Fibroblast of skin of right quadriceps (primary cell): ENCODE measurements at places on chromosomes 3 and 15.

- DNase-seq: no peak
Observed at GRCh38 chr3:17194116-17194515, 309.4 kb downstream of the PLCL2 start.

DNA sequence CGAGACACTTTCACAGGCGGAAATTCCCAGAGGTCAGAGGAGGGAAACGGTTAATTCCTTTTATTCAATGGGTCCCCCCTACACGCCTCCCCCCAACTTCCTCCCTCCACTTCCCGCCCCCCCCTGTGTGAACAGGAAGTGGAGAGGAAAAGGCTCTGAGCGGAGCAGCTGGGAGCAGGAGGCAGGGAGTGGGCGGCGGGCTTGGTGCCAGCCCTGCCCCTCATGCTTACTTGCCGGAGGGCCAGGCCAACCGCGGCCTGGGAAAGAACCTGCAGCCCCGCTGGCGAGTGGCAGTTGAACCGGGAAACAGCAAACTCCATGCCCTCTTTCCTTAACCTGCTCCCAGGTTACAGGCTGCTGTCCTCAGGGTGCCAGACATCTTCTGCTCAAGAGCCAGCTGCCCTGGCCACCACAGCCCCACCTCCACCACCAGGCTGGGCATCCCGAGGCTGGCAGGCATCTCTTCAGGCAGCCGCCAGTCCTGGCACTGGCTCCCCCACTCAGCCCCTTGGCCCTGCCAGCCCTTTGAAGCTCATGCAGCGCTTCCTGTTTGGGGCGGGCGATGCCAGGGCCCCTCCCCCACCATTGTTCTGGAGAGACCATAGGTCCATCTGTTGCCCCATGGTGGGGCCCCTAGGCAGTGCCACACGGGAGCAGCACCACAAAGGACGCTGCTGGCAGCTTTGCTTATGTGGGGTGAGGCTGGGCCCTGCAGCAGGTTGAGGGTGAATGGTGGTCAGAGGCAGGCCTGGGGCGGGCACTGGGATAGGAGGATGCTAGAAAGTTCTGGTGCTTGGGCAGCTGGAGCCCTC lies 12.9 kb downstream of the VPS18 start:
- no peak for DNase-seq

GRCh38 chr3:116423374-116423773 lies 21.9 kb downstream of the LSAMP start:
- no peak for DNase-seq

GRCh38 chr15:83100097-83100646 lies 7.3 kb upstream of the TM6SF1 start:
- DNase-seq: no peak

DNA sequence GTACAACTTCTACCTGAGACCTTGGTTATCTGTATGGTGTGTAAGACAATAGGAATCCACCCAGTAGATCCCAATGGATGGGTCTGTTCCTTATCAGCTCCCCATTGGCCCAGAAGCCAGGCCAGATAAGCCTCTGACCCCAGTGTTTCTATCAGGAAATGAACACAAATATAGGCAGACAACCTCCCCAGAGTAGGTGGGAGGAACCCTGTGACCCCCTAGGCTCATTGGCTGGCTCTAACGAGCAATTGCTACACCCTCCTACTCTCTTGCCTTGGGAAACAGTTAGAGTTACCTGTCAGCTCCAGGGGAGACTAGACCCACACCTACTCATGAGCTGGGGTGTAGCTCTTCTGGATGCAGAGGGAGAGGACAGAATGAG lies 299.9 kb downstream of the UACA start:
- no peak for DNase-seq

GRCh38 chr3:73542136-73542535 lies 82.6 kb downstream of the PDZRN3 start:
- DNase-seq: no peak

GRCh38 chr15:52488830-52489229 lies 39.9 kb downstream of the MYO5A start:
- DNase-seq: no peak

GRCh38 chr15:92226020-92226612 lies 167.6 kb upstream of the ST8SIA2 start:
- DNase-seq: peak; percentile 3

GRCh38 chr3:142501004-142501926 lies 53.4 kb upstream of the XRN1 start:
- DNase-seq: peak; percentile 88

GRCh38 chr3:58691997-58692396 lies 25.4 kb upstream of the FAM3D start:
- DNase-seq: peak; percentile 17

GRCh38 chr3:184683234-184683633 lies 28.6 kb downstream of the MAGEF1 start:
- no peak for DNase-seq

DNA sequence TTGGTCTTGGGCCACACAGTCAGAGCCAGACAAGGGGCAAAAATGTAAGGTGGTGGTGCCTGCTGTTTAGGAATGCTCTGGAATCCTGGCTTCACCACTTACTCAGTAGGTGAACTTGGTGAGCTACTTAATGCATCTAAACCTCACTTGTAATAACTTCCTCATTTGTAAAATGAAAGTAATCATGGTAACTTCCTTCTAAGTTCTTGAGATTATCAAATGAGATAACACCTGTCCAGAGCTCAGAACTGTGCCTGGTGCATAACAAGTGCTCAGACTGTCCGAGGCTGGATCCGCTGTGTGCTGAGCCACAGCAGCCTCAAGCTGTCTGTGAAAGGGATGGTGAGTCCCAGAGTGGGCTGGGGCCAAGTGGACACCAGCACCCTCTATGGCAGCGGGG lies 62.8 kb upstream of the KY start:
- DNase-seq: no peak

DNA sequence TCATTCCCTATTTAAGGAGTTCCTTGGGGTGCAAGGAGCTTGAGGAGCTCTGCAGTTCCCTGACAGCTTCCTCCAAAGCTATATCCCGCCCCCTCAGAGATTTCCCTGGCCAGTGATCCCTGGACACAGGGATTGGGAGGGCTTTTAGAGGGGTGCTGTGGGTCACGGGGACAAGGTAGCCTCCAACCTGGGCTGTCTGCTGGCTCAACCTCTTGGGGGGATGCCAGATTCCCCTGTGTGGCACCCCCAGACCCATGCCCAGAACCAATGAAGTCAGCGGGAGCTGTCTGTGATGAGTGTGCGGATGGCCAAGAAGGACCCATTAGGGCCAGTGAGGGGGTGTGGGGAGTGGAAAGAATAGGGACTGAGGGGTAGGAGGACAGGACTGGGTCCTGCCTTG lies 21.0 kb upstream of the ATP2B2 start:
- DNase-seq: no peak

GRCh38 chr3:158837240-158837639 lies 35.4 kb downstream of the MFSD1 start:
- no peak for DNase-seq

- DNase-seq: no peak
Observed at GRCh38 chr3:20853890-20854289, 667.9 kb upstream of the SGO1 start.

GRCh38 chr3:9392041-9392440 lies 5.4 kb upstream of the SETD5 start:
- DNase-seq: no peak

DNA sequence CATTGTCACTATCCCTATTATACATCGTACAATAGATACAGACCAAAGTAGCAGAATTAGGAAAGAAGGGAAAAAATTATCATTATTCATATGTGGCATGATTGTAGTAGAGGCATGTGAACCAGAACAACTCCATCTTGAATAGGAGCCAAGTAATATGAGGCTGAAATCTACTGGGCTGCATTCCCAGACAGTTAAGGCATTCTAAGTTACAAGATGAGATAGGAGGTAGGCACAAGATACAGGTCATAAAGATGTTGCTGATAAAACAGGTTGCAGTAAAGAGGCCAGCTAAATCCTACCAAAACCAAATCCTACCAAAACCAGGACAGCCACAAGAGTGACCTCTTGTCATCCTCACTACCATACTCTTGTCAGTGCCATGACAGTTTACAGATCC lies 1035.4 kb upstream of the SEMA6D start:
- DNase-seq: no peak

GRCh38 chr3:68033867-68034266 lies 379.5 kb upstream of the SUCLG2 start:
- DNase-seq: no peak

GRCh38 chr15:58773024-58773423 lies 1.9 kb downstream of the MINDY2 start:
- DNase-seq: no peak
